ENCODE measurements at places on chromosomes 4 and X.

- no peak overlapping the region for H3K27ac ChIP-seq
- no peak for DNase-seq
- no peaks in the 10 kb centered on the region for H3K27me3 ChIP-seq
- no peaks in the 10 kb centered on the region for H3K4me1 ChIP-seq
Measured at GRCh38 chr4:29770627-29771026, 949.5 kb upstream of the PCDH7 start.

GRCh38 chr4:122639181-122639580 is 18.3 kb upstream of the IL21 start:
- H3K4me3 ChIP-seq: no peak overlapping the region
- no peaks in the 10 kb centered on the region for H3K27me3 ChIP-seq
- H3K36me3 ChIP-seq: no peaks in the 10 kb centered on the region
- H3K4me1 ChIP-seq: no peaks in the 10 kb centered on the region
- H3K27ac ChIP-seq: no peak overlapping the region

DNA sequence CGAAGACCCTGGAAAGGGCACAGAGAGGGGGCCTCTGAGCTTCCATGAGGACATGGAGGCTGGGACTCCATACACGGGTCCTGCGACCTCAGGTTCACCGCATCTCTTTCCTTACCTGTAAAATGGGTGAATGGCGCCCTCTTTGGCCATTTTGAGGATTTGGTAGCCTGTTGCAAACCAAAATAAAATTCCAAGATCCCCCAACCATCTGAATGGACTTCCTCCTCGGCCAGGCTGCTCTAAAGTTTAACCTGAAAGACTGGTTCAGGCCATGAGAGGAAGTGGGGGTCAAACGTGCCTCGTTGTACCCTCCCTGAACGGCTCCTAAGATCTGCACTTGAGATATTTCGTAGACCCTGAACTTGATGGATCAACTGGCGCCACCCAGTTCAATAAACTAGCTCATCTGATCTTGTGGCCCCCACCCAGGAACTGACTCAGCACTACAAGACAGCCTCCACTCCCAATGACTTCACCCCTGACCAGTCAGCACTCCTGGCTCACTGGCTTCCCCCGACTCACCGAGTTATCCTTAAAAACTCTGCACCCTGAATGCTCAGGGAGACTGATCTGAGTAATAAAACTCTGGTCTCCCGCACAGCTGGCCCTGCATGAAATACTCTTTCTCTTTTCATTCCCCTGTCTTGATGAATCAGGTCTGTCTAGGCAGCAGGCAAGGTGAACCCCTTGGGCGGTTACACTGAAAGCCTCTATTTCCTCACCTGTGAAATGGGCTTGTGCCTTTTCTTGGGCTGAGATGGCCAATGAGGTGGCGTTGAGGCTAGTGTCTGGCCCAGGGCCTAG is 32.9 kb upstream of the GPR78 start:
- no peak for DNase-seq
- no peak overlapping the region for H3K4me3 ChIP-seq
- no peaks in the 10 kb centered on the region for H3K27me3 ChIP-seq
- no peak overlapping the region for H3K27ac ChIP-seq

GRCh38 chr4:8681391-8681790 is 88.8 kb downstream of the CPZ start:
- H3K27me3 ChIP-seq: no peaks in the 10 kb centered on the region
- no peak overlapping the region for H3K27ac ChIP-seq
- H3K4me1 ChIP-seq: no peaks in the 10 kb centered on the region
- H3K4me3 ChIP-seq: no peak overlapping the region

DNA sequence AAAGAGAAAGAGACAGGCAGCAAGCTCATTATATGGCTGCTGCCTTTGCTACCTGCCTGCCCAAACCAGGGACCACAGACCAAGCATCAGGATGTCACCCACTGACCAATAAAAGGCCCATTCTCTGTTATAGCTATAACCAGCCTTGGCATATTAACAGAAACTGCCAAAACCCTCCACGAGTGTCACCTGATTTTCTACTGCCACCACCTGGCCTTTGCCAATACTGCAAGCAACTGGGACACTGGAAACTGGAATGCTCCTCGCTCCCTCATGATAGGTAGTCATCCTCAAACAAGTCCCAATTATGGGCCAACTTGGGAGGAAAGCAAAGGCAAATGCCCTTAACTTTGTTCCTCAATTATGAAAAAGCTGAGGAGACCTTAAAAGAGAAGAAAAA is 76.0 kb downstream of the SPIN4 start:
- H3K27ac ChIP-seq: no peak overlapping the region
- H3K36me3 ChIP-seq: no peaks in the 10 kb centered on the region
- H3K4me3 ChIP-seq: no peak overlapping the region
- H3K4me1 ChIP-seq: no peaks in the 10 kb centered on the region

- H3K4me3 ChIP-seq: no peak overlapping the region
- H3K36me3 ChIP-seq: no peaks in the 10 kb centered on the region
- H3K27ac ChIP-seq: no peak overlapping the region
- no peak for DNase-seq
- H3K27me3 ChIP-seq: no peaks in the 10 kb centered on the region
Measured at GRCh38 chr4:61049018-61049417, 151.1 kb upstream of the ADGRL3 start.

Data from uterus (tissue), 4 donors.